ENCODE measurements at places on chromosomes 5 and 9.

DNA sequence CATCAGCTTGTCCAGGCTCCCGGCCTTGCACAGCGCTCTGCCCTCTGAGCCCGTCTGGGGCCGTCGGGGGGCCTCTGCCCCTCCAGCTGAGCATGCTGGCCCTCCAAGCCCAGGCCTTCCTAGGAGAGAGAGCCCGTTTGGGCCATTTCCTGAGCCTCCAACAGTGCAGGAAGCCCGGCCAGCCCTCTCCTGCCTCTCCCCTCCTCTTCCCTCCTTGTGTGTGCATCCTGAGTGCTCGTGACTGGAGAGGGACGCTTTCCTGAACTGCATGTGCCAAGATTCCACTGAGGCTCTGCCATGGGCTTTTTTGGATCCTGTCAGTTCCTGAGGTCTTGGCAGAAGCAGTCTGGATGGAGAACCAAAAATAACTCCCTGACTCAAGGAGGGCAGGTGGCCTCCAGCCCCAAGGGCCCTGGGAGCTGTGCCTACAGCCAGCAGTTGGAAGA lies 15.6 kb downstream of the OLFM1 start:
- DNase-seq, result no peak

- DNase-seq, result no peak
These were observed 130.1 kb upstream of the OSMR start for GRCh38 chr5:38715696-38716095.

DNA sequence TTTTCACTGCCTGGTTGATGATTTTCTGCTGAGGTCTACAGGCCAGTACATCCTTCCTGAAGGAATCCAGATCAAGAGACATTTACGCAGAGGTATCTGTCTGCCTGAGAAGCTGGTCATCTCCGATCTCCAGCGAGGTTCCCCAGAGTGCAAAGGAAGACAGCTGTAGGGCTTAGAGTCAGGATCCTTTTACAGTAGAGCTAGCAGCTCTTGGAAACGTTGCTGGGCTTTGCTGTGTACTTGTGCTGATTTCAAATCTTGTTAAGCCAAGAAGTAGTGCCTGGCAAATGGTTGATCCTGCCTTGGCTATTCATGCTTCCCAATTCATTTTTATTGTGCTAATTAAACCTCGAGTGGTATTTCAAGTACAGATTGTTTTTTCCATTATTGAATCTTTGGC lies 48.9 kb downstream of the NTRK2 start:
- no peak for DNase-seq

- no peak for DNase-seq
These were observed 87.9 kb downstream of the IQGAP2 start for GRCh38 chr5:76490960-76491359.

- DNase-seq, result peak; percentile 48
These were observed 57.1 kb upstream of the ZBED3 start for GRCh38 chr5:77143998-77144836.

DNA sequence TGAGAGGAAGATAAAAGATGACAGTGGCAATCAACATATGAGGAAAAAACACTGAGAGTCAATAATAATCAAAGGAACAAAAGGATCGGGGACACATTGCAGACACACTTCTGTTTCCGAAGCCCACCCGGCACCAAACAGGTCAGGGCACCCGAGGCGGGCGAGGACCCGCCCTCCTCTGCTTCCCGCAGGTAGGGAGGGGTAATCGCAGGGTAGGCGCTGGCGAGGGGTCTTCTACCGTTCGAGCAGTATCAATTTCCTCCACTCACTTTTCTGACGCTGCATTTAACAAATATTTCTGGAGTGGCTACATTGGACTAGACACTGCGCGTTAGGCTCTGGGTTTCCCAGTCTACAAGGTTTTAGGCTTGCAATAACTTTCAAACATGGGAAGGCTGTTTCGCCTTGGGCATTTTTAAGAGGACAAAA lies 1.3 kb downstream of the TXN start:
- DNase-seq, result no peak

DNA sequence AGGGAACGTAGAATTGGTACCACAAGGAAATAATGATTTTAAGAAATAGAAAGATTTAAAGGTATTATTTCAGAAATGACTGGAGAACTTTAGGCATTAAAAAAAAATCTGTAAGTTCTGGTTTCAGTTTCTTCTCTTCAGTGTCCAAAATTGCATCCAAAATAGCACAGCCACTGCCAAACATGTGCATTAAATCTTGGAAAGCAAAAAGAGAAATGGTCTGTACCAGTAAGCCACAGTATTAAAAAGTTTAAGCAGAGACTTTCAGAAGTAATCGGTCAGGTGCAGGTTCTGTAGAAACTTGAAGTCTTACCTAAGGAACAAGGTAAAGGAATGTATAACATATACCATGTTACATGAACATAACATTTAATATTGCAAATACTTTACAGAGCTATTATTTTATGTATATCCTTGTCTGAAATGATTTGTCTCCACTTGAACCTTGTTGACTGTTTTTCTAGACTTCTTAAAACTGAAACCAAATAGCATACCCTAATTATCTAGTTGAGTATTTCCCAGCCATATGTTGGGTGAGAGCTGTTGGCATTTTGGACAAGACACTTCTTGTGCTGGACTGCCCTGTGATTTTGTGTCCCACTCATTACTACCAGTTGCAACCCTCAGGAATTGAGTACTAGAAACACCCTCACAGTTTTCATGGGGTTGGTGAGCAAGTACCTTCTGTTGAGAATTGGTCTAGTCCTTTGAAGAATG lies 32.1 kb downstream of the NIPBL start:
- no peak for DNase-seq

DNA sequence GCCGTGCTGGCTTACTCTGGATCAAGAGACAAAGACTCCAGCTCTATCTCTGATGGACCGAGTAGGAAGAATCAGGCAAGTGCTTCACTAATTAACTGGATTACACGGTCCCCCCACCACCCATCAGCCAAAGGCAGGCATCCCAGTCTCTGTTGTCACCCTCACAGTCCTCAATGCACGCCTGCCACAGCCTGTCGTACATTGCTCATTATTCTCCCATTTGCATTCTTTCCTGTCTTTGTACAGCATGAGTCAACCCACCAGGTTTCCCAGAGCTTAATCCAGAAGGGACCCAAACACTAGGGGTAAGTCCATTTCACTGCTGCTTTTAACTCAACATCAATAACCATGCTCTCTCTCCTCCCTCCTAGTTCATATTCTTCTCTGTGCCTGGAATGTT lies 44.4 kb downstream of the PCA3 start:
- DNase-seq, result no peak

GRCh38 chr9:81656004-81656403 lies 33.3 kb downstream of the TLE1 start:
- DNase-seq, result no peak
